ENCODE measurements at places on chromosomes 4 and X.

GRCh38 chr4:112895811-112896608 lies 153.4 kb upstream of the ANK2 start:
- DNase-seq, result no peak

DNA sequence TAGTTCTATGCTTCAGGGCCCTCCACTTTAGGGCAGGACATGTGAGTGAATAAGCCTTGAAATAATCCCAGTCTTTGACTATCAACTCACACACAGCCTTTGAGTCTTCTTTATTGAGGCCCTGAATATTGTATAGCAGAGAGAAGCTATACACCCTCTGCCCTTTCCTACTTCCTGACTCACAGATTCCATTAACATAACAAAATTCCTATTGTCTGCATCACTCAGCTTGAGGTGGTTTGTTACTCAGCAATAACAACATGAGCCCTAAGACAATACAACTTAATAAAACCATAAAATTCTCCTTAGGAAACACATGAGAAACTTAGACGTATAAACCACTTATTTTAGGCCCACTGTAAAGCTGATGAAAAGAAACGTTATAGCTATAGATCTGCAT lies 680.3 kb upstream of the DIAPH2 start:
- no peak for DNase-seq

- DNase-seq, result no peak
Measured at GRCh38 chrX:30592831-30593230, 15.3 kb upstream of the TASL start.

DNA sequence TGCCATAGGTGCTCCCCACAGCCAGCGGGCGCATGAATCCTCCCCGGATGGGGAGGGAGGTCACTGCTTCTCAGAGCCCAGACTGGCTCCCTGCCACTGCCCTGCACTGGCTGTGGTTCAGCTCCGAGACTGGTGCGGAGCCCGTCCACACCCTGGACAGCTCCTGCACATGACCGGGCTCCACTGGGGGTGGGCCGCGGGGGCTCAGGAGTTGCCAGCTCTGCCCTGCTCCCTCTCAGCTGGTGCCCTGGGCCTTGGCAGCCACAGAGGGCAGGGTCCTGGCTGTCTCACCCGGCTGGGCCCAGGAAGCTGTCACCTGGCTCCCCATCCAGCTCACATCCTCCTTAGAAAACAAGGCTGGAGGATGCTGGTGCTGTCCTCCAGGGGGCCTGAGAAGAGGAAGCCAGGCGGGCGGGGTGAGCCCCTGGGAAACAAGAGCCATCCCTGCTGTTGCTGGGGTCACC lies 64.9 kb upstream of the ADRA2C start:
- no peak for DNase-seq

DNA sequence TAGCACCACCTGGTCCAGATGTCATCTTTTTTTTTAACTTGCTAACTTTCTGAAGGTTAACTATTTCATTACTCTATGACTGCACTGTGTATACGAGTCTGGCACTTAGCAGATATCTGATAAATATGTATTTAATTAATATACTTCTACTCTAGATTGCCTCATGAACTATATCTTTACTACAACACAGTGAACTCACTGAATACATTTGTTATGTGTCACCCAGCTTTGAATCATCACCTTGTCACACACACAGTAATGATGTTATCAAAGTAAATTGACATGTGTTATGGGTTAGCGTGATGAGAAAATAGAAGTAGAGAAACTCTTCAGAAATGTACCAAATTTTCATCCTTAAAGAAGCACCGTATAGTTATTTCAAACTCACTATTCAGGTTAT lies 419.3 kb upstream of the ADGRL3 start:
- DNase-seq, result no peak

DNA sequence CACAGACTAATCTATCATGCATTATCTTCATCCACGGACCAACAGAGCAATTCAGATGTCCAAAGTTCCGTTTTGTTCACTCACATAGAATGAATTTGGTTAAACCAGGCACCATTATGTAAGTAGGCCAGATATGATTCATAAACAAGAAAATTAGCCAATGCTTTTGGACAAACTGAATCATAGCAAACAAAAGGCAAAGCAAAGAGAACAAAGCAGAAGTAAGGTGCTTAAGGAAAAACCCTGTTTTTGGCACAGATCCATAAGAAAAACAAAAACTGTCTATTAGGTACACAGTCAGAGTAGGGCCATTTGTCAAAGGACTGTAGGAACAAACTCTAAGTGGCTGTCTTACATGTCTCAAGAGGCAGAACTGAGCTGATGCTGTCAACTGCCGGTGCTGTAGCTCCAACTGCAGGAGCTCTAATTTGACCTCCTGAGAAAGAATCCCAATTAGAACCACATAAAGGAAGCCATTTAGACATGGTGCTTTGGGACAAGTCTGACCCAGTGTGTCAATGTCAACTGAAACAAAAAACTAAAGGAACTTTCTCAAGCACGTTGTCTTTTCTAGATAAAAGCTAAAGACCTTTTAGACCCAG lies 146.7 kb downstream of the COL25A1 start:
- no peak for DNase-seq

GRCh38 chrX:15143050-15143824 lies 126.6 kb downstream of the ASB9 start:
- peak; percentile 9 for DNase-seq

- DNase-seq, result no peak
Measured at GRCh38 chr4:136742333-136742732, 790.0 kb downstream of the PCDH18 start.

DNA sequence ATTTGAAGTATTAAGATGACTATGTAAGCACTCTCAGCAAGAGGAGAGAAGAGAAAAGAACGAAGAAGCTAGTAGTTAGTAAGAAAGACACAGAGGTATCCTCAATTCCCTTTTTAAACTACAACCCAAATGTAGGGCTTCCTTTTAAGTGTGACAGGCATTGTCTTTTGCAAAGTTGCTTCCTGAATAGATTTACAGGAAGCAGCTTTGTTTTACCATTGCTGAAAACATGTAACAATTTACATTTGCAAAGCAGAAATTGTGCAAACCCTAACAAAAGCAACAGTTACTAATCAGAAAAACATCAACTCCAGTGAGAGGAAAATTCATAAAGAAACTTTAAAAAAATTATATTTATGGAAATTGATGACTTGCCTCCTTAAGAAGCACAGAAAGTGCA lies 96.4 kb downstream of the FAM13A start:
- DNase-seq, result no peak

DNA sequence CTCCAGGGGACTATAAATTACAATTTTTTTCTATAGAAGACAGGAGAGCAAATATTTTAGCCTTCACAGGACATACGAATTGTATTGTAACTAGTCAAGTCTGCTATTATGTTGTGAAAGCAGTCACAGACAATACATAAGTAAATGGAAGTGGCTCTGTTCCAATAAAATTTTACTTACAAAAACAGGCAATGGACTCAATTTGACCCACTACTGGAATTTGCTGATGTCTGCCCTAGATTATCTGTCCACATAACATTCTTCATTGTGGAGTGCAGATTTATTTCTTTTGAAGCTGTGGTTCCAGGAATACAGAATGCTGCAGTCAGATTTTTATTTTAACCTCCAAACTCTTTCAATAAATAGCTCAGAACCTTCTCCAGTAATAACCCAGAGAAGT lies 330.3 kb downstream of the PPP4R3C start:
- no peak for DNase-seq

DNA sequence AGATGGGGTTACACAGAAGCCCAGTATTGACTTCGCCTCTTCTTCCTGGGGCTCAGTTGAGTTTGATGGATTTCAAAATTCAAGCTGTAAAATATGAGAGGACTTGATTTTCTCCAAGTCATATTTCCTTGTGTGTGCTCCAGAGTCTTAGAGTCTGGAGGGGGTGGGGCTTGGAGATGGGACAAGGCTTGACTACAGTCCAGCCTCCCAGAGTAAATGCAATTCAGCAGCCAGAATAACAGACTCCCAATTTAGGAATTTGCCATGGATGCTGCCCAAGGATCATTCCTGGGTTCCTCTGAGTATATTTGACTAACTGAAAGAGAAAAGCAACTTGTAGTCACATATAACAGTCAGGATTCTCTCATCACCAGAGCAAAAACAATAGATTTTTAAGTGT lies 53.7 kb upstream of the RBPJ start:
- DNase-seq, result no peak

- no peak for DNase-seq
Measured at GRCh38 chr4:14880805-14881204, 121.5 kb upstream of the CPEB2 start.

- no peak for DNase-seq
Measured at GRCh38 chr4:122309988-122310626, 68.7 kb upstream of the ADAD1 start.

DNA sequence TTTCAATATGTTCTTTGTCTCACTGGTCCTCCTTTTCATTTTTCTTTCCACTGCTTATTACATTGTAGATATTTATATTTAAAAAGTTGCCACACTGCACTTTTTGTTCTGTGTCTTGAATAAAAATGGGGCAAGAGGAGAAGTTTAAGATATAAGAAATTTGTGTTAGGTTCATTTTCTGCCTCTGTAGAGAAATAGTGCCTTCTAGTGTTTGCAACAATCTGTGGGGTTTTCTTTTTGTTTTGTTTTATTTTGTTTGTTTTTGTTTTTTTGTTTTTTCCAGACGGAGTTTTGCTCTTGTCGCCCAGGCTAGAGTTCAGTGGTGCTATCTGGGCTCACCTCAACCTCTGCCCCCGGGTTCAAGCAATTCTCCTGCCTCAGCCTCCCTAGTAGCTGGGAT lies 20.1 kb upstream of the SMIM14 start:
- DNase-seq, result no peak

DNA sequence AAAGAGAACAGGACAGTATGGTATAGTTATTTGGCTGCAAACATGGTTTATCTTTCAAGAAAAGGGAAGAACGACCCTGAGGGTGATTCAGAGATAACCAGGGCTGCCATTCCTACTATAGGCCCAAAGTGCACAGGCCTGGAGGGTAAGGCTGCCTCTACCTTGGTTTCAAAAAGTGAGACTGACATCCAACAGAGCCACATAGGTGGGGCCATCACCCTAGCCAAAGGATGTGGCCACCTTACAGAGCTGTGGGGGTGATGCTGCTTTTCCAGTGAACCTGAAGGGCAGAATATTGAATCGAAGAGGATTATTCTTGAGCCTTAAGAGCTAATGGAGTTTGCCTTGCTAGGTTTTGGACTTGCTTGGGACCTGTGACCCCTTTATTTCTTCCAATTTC lies 15.7 kb downstream of the SH2D1A start:
- no peak for DNase-seq

- DNase-seq, result no peak
Measured at GRCh38 chr4:72631296-72631695, 62.3 kb upstream of the ADAMTS3 start.

- DNase-seq, result no peak
Measured at GRCh38 chrX:101263766-101264165, 27.4 kb downstream of the TAF7L start.

DNA sequence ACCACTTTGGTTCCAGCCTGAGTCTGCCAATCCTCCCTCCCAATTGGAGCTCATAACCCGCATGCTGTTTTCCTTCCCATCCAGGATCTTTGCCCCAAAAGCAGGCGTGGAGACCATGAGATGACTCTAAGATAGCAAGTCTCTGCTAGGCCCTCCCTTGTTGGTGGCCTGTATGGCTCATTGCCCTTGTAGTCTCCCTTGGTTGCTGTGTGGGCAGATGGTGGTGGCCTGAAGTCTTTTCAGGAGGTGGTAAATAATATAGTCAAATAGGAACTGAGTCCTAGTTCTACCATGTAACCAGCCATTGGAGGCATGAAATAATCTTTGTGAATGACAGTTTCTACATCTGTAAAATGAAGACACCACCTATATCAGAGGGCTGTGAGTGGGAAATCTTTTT lies 1.2 kb downstream of the ATP6AP1 start:
- no peak for DNase-seq

GRCh38 chr4:17134565-17134964 lies 236.1 kb upstream of the LDB2 start:
- no peak for DNase-seq

GRCh38 chr4:80266253-80266901 lies at the start of gene FGF5:
TSS of gene FGF5 (plus strand) at chr4:80266664. CDS start at chr4:80266825, 161 bp downstream.
- DNase-seq, result peak; percentile 36

- no peak for DNase-seq
Measured at GRCh38 chr4:38298868-38299713, 338.9 kb downstream of the PTTG2 start.

- no peak for DNase-seq
Measured at GRCh38 chr4:136793848-136794247, 738.4 kb downstream of the PCDH18 start.

GRCh38 chr4:156169011-156169410 lies 215.3 kb upstream of the CTSO start:
- DNase-seq, result no peak

GRCh38 chr4:16916719-16917337 lies 18.4 kb upstream of the LDB2 start:
- peak; percentile 62 for DNase-seq

DNA sequence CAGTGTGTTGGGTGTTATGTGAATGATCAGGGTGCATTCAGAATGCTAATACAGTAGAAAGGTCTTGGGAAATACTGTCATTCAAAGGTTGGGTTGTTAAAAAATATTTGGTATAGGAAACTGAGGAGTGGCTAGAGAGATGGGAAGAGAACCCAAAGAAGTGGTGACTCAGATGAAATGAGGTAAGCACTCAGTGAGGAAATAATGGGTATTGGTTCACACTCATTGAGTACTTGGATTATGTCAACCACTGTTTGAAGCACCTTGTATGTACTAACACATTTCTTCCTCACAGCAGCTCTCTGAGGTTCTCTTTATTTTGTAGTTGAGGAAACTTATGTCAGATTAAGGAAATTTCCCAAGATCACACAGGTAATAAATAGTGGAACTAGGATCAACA lies 40.8 kb upstream of the NUDT6 start:
- DNase-seq, result no peak

- DNase-seq, result no peak
Measured at GRCh38 chrX:131316260-131316659, 27.2 kb upstream of the IGSF1 start.

GRCh38 chrX:97895751-97896150 lies 1012.0 kb downstream of the RPA4 start:
- no peak for DNase-seq

DNA sequence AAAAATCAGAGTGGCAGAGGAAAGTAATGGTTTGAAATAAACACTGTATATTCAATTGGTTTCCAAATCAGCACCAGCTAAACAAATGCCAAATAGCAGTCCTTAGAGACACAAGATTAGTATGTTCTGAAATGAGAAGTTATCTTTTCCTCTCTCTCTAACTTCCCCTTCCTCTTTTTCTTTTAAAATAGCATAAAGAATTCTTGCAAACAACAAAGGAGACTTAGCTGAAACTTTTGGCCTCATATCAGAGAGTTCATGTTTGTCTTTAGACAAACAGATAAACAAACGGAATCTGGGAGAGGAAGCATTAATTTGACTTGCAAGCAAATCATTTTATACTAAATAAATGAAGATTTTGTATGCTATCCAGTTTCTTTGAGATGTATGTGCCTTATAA lies 399.0 kb downstream of the GBA3 start:
- DNase-seq, result no peak

GRCh38 chr4:7630568-7631287 lies 196.0 kb upstream of the PSAPL1 start:
- no peak for DNase-seq

All from SK-N-DZ (cell line).